ENCODE measurements at places on chromosomes 7 and 10.
A peak's percentile ranks its signal among the peaks of the same experiment; 100 is the strongest.

DNA sequence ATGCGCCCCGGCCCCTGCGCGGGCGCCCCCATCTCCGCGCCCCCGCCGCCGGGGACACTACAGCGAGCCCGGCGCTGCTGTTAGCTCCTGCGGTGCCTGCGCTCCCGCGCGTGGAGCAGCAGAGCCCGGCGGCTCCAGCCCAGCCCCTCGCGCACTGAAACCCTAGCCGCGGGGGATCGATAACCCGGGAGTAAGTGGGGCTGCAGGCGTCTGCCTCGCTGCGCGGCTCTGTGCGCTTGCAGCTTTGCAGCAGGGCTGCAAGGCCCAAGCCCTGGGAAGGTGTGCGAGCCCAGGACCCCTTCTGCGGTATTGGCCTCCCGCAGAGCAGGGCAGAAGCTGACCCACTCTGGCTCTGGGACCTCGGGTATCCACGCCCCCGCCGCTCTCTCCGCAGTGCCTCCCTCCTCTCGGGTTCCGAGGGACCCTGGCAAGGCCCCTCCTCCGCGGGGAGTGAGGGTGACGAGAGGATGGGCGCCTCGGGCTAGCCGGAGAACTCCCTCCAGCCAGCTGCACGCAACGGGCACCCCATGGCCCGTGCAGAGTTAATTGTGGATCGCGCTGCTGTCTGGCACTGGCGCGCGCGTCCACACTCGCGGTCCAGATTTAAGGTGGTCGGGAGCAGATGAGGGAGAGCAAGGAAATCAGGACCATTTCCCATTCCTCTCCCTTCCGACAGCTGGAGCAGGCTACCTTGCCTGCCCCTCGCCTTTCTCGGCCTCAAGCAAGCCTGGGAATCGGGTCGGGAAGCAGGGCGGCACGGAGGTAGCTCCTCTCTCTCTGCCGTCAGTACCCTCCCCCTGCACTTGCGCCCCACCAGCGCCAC, 2.1 kb downstream of the SHH start:
- no peak for DNase-seq

DNA sequence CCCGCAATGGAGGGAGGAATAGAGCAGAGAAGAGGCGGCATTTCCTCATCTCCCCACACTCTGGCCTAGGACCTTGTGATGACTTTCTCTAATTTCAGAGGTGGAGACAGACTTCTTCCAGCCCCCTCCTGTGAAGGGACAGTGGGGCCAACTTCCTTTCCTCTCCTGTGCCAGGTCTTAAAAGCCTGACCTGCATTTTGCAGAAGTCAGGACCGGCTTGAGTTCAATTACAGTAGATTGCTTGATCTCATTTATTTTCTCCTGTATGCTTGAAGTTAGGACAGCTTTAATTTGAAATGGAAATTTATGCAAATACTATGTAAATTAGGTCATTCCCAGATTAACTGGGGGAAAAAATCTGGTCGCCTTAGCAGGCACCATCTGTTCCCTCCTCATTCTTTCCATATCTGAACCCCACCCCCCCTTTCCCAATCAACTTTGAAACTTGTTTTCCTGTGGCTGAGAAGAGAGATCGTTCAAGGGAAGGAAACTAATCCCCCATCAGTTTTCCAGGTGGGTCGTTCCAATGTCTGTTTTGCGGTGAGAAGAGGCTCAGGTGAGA, 57.1 kb downstream of the SYPL1 start:
- no peak for DNase-seq

DNA sequence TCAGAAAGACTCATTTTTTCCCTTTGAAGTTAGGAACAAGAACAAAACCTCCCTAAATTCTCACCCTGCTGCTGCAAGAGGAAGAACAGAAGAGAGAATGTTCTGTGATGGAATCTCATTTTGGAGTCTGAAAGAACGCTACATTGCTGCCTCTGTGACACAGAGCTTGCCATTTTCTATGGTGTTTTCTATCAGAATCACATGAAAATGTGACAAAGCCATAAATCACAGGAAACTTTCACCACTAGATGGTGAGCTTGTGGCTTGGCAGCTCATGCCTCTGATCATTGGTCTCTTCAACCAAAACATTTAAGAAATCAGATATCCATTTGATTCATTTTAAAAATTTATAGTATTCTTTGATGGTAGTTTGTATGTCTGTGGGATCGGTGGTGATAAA, 82.9 kb downstream of the CADPS2 start:
- DNase-seq, result no peak

DNA sequence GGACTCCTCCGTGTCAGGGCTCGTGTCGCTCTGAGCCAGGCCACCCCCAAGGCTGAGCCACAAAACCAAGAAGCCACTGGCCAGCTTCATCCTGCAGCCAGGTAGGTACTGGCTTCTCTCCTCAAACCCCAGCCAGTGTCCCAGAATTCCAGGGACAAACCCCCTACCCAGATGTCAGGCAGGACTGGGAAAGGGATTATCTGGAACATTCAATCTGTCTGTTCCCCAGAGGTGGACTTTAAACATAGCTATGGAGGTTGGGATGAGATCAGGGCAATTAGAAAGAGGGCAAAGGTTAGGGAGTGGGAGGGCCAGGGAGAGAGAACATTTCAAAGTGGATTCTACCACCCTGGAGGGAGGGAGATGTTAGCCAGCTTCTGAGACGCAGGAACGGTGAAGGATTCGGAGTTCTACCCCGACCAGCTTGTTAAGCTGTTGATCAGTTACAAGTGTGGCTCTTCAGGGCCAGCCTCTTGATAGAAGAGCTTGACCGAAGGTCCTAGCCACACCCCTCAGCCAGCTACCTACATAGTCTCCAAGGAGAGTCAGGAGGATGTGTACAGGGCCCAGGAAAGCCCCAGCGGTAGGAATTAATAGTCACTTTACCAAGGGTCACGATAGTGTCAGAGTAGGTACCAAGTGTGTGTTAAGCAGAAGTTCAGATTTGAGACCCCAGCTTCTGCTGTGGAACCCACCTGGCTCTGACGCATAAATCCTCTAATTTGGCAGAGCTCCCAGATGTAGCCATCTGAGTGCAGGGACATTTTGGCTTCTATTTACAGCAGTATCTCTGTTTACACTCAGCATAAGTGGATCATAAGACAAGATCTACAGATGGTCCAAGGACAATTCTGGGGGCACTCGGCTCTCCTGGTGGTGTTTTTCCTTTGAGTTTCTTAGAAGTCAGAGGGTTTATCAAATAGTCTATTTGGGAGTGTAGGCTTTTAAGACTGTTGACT, at the start of gene PLA2G12B:
TSS of gene PLA2G12B (minus strand) at position 211 of the 959 bp plus-strand sequence. CDS start at position 90, 121 bp downstream.
- no peak for DNase-seq

GRCh38 chr7:37832194-37832593, 16.2 kb upstream of the NME8 start:
- no peak for DNase-seq

DNA sequence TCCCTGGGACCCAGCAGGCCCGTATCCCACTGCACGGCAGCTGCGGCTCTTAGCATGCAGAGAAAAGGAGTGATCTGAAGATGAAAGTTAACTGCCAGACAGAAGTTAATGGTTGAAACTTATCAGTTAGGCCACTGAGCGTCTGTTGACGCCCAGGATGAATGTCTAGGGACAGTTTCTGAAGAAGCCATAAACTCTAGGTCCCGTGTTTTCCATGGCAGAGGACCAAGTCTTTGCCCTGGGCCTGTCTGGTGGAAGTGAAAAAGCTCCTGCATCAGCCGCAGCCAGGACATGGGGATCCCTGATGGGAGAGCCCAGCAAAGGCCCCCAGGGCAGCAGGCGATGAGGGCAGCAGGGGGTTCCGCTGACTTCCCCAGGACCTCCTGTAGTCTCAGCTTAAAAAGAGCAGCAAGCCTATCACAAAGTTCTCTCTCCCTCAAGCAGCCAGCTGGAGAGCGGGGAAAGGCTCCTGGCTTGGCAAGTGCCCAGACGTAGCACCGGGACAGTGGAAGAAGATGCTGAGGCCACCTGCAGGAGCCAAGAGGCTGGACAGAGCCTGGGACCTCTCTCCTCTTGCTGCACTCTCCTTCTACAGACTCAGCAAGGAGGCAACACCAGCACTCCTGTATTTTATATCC, 79.6 kb downstream of the TNS3 start:
- no peak for DNase-seq

DNA sequence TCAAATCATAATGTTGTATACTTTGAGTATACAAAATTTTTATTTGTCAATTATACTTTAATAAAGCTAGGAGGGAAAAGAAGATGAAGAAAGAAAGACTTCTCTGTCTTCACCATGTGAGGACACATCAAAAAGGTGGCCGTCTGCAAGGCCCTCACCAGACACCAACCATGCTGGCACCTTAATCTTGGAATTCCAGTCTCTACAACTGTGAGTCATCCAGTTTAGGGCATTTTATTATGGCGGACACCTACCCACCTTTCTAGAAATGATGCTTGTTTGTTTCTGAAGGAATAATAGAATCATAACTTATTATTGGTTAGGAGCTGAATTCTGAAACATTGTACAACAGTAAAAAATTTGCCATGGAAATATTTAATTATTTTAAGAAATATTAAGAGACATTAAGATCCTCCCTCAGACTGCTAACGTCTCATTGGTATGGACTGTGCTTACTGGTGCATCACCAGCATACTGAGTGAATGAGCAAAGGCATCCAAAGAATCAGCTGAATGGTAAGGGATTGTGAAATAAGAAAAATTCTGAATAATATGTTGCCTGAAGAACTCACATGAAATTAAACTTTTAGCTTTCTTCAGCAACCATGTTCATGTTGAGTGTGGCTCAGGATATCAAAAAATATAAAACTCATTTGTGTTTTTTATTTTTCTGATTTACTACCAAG, 536.6 kb downstream of the HTR7 start:
- DNase-seq, result no peak

GRCh38 chr7:21543528-21544302, 876 bp downstream of the DNAH11 start:
- DNase-seq, result no peak

GRCh38 chr10:52499281-52499680, 185.2 kb downstream of the DKK1 start:
- DNase-seq, result no peak

DNA sequence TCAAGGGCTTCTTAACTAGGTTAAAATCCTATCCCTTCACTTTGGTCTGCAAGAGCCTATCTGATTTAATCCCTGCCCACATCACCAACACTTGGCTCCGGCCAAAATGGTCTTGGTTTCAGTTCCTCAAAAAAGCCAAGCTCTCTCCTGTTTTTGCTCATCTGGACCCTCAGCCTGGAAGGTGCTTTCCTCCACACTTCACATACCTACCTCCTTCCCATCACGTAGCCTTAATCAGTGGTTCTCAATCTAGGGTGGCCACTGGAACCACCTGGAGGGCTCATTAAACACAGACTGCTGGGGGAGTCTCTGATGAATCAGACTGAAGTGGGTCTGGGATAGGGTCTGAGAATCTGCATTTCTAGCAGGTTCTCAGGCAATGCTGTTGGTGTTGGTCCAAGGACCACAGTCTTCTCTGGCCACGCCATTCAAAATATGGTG, 227.0 kb upstream of the AOAH start:
- peak; percentile 17 for DNase-seq

DNA sequence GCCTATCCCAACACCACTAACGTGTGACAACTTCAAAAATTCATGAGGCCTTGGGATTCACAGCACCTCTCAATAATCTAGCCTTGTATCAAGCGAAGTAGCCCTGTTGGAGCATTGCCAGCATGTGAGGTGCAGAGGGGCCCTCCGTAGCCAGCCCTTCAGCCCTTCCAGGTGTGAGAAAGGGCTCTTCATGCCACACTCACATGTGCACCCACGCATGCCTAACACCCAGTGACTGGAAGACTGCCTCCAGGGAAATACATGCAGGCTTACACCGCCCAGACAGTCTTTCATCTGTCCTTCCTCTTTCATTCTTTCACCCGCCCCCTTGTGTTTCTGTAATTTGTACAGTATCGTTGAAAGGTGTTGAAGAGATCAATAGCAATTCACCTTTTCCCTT, 26.1 kb downstream of the LRRC4 start:
- no peak for DNase-seq

DNA sequence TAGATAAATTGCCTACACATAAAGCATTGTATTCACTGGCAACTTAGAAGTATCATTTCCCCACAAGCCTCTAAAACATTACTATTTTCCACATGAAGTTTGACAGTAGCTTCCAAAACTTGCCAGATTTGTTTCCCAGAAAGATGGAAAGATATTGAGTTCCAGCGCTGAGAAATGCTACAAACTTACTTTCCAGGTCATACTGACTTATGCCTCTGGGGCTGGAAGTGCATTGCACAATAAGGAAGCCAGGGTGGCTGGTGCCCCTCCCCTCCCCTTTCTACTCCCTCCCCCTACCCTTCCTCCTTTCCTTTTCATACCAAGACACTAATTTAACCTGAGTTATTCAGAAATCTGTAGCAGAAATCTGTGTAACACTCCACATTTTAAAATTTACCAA, 212.6 kb downstream of the WDR37 start:
- no peak for DNase-seq

- no peak for DNase-seq
These were observed 586.1 kb upstream of the CELF2 start for GRCh38 chr10:10431422-10432066.

DNA sequence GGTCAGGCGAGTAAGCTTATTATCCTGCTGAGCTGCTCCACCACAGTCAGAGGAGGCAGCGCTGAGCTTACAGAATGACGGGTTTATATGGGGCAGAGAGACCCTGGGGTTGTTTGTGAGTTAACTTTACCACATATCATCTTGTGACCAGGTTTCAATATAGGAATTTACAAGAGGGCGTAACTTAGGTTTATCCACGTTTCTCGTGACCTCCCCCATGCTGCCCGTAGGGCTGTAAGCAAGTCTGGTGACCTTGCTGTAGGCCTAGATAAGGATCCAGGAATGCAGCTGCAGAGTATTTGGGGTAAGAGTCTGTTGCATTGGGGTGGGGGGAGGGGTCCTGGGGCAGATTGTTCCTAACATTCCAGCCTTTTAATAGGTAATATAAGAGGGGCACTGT, 24.6 kb downstream of the SCIN start:
- no peak for DNase-seq

- DNase-seq, result no peak
These were observed 9.4 kb upstream of the ZC3HAV1 start for GRCh38 chr7:139118805-139119485.

DNA sequence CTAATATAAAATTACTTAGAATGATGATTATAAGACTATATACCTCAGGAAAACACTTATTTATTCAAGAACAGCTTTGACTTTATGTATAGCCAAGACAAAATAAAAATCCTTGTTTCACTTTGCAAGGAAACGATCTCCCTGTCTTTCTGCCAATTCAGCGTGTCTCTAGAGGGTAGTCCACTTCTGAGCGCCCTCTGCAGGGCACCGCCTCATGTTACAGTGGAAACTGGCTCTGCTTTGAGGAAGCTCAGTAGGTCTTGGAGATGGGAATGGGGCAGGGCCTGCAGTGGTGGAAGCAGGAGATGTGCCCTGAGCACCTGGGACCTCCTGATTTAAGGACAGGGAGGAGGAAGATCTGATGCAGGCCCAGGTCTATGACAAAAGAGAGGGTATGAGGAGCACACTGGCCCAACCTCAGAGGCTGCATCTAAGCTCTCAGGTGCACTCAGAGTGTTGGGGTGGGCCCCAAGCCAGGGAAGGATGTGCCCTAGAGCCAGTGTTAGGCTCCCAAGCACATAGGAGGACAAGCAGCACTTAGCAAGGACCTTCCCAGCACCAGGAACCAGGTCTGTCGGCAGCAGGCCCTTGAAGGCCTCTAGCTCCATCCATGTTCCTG, 481.0 kb downstream of the TNS3 start:
- DNase-seq, result no peak

Data from GM12891 (cell line).